ENCODE measurements at places on chromosomes 7 and 10.

DNA sequence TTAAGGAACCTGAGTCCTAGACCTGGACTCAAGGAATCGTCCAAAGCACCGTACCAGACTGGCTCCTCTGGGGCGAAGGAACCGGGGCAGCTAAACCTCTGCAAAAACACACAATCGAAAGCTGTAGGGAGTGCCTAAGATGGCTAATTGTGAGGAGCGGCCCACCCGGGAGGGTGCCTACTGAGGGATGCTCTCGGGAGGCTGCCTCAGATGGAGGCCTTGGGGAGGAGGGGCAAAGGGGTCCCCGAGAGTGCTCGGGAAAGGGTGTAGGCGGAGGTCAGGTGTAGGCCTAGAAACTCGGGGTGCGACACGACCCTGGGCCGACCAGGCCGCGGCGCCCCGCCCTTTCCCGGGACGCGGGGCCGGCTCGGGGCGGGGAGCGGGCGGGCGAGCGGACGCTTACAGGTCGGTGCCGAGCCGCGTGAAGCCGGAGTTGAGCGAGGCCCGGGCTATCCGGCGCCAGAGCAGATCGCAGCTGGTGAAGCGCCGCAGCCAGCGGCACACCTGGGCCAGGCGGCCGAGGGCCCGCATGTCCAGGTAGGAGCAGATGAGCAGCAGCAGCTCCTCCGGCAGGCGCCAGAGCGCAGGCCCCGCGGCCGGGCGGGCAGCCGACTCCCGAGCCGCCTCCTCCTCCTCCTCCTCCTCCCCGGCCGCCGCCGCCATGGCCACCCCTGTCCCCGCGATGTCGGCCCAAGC is 844 bp downstream of the FBXW4 start:
- DNase-seq, result peak; percentile 57

DNA sequence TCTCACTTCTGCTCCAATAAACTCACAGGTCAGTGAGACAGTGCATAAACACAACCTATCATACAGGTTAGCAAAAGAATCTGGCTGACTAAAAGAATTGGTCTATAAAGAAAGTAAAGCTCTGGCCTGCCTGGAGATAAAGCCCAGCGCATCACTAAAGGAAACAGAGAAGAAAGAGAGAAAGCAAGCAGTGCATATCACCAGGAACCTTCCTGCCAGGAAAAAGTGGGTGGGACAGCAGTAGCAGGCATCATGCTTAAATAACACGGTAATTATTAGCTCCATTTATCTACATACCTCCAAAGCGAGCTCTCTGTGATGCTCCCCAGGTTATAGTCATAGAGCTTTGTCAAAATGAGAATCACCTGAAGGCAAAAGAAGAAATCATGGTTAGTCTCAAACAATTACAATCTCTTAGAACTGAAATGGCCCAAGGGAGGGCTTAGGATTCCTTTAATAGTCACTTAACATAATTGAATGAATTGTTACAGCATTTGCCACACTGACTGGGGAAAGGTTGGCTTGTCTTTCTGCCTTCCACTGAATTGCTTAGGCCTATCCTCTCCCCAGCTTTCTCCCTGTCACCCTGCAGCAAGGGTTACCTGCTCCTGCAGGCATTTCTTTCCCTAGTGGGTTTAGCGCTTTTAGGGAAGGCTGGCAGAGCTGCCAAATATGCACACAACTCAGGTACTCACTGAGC is 208.1 kb downstream of the SORCS1 start:
- DNase-seq, result no peak

- no peak for DNase-seq
These were observed 199.5 kb upstream of the PPP2R2D start for GRCh38 chr10:131701131-131701947.

GRCh38 chr7:96800824-96801223 is 91.2 kb upstream of the SEM1 start:
- DNase-seq, result no peak

DNA sequence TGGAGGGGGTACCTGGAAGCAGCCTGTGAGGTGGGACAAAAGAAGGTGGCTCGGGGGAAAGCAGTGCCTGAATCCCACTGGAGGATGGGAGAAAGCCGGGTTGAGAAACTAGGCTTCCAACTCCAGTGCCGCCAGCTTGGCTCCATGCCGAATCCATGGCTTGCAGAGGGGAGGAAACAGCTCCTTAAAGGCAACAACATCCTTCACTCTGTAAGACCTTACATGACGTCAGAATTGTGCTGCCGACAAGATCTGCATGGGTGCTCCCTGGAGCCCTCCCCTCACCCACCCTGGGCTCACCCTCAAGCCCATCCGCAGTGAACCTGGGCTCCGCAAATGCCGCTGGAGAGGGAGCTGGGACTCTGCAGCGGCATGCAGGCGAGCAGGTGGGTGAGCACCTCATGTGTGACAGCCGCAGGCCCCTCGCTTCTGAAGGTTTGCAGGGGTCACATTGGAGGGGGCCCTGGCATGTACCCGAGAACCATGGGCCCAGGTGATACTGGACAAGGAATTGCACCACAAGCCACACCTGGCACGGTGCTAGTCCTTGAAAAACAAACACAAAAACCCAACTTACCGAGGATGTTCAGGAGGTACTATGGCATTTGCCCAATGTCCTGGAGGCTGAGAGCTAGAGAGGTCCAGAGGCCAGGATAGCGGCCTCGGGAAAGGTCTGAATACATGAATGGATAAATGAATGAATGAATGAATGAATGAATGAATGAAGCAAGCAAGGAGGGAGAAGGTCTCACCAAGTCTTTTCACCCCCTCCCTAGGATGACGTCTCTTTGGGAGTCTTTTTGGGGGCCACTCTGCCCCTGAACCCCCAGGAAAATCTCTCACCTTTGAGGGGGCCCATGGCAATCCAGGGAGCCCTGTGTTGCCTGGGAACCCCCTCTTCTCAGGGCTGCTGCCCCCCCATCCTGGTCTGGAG is 238.6 kb upstream of the SHH start:
- DNase-seq, result no peak

DNA sequence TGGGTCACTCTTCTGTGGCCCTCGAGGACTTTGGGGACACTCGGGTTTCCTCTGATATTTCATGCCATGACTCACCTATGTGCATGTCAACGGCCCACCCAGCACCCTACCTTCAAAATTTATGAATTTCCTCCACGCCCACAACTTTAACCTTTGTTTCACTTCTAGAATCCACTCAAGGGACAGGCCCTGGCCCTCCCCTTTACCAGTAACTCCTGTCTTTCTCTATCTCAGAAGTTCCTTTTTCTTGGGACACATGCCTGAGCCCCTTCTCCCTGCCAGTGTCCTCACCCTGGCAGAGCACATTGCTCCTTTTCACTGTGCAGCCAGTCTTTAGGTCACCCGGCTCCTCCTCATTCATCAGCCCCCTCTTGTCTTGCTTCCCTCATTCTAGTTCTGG is 282.5 kb upstream of the KLF6 start:
- DNase-seq, result no peak

- no peak for DNase-seq
These were observed 26.4 kb downstream of the FBXW4 start for GRCh38 chr10:101668566-101668965.

DNA sequence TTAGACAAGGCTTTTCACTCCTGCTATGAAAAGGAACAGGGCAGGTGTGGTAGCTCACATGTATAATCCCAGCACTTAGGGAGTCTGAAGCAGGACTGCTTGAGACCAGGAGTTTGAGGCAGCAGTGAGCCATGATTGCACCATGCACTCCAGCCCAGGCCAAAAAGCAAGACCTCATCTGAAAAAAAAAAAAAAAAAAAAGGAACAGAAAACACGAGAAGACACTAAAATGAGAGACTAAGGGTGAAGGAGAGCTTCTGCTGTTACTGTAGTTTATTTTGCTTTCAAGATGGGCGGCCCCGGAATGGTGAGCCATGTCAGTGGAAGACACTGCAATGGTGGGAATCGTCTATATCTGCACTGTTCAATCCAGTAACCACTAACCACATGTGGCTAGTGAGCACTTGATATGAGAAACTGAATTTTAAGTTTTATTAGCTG is 9.9 kb downstream of the PIP4K2A start:
- DNase-seq, result no peak

GRCh38 chr10:44930904-44931620 is 19.9 kb downstream of the TMEM72 start:
- no peak for DNase-seq

DNA sequence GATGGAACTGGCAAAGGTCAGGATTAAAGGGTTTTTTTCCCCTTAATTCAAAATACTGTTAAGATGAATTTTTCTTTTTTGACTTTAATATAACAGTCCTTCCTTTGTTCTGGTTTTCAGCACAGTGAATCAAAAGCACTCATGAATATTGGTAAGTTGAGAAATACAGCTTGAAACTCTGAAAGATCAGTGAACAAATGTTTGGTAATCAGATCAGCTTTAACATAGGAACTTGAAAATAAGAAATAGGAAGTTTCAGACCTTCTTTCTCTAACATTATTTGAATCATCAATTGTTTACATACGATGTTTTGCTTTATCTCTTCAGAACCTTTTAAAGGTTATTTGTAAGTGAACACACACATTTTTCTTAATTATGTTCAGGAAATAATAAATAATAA is 90.5 kb downstream of the SGMS1 start:
- no peak for DNase-seq

- no peak for DNase-seq
These were observed 189.5 kb downstream of the PHF14 start for GRCh38 chr7:11163220-11163619.

DNA sequence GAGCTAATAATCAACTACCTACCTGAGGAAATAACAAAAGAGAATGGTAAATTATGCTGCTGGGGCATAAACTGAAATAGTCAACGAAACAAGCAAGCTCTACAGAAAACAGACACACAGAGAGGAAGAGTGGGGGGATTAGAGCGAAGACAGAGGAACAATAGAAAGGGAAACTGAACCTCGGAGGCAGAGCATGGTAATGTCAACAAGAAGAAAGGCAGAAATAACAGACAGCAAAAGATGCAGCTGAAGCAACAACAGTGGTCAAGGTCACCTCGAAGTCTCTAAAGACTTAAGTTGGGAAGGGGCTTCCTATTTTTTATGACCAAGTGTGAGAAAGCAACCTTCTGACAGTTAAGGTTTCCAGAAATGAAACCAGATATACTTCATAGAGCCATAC is 177.0 kb downstream of the ZNF438 start:
- no peak for DNase-seq

DNA sequence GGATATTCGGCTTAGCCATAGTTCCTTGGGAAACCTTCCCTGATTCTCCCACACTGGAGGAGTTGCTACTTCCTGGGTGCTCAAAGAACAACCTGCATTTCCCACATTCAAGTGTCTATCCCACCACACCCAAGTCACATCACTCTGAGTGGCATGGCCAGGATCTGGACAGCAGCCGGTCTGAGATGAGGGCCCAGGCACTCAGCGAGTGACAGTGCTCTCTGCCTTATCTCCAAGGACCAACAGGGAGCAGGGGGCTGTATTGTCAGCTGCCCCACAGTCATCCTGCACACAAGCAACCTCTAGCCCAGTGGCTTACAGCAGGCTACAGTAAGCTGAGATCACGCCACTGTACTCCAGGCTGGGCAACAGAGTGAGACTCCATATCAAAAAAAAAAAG is 16.1 kb upstream of the SLC18A3 start:
- DNase-seq, result no peak

Data from fibroblast of the aortic adventitia (primary cell).